ENCODE measurements at places on chromosomes 2 and 18.
A peak's percentile ranks its signal among the peaks of the same experiment; 100 is the strongest.

DNA sequence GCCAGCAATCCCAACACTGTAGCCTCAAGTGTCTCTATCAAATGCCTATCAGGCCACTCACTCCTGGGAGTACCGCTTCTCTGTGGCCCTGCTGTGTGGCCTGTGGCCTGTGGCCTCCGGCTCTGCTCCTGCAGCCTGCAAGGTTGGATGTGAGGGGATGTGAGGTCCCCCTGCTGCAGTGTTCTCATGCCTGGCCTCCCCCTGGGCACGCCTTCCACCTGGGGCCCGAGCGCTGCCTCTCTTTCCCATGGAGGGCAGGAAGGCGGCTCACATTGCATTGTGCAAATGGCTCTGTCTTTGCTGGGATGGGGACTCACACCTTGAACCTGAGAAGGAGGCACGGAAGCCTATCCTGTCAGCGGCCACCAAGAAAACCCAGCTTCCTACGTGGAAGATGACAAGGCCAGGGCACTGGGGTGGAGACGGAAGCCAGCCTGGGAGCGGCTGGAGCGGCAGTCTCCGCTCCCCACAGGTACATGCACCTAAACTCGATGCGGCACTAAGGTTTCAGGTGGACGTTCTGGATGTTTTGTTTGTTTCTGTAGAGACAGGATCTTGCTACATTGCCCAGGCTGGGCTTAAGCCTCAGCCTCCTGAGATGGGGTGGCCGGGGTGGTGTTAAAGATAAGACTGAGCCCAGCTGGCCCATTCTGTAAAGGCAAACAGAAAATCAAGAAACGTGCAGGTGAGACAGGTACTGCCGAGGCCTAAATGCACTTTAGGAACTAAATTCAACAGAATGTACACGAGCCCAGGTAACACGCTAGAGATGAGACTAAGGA, 140.1 kb downstream of the HDAC4 start:
- DNase-seq = no peak

DNA sequence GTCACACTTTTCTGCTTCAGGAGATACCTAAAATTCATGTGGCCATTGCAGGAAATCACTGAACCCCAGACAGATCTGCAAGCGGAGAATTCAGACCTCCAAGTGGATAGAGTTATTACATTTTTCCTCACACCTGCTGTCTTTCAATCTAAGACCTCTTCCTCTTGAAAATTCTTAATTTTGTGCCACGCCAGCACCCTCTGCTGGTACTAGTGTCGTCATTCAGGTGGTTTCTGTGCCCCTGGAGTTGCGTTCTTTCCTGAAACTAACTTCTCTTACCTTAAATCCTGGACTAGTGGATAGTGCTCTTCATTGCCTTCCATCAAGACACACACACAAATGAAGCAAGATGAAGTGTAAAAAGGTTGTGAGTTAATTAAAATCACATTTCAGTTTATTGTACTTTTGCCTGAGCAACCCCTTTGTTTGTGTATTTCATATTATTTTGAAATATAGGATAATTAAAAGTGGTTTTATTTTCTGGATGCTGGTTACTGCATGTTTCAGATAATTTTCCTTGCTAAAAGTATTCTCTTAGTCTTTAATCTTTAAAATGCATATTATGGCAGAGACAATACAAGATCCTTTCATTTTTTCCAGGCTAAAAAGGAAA, 1.6 kb upstream of the DNER start:
- DNase-seq = no peak

DNA sequence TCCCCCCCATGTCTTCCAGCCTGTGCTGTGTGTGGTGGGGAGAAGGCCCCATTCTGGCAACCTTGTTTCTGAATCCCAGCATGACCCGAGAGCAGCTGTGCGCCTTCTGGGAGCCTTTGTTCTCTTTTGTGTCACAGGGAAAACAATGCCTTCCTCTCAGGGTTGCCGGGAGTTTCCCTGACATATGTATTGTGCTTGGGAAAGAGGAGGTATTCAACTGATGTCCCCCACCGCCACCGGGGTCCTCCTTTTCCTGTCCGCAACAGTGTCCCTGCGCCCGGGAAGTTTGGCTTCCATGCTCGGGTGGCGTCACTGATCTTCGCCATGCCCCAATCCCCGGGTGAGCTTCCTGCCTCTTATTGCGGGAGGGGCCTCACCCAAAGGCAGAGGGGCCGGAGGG, 77.5 kb upstream of the ASB18 start:
- DNase-seq = no peak

DNA sequence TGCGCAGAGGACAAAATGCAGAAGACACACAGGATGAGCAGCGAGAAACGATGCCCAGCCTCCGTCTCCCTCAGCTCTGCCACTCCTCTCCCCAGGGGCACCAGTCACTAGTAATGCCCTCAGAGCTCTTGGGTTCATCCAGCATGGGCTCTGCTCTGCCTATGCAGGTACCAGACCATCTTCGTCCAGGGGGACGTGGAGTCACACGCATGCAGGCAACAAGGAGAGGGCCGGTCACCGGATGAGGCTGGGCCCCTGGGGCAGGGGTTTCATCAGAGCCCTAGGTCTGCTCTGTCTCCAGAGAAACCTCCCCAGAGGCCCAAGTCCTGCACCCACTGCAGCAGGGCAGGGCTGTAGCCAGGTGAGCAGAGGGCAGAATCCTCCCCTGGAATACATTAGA, 23.9 kb downstream of the RAB31 start:
- no peak for DNase-seq

DNA sequence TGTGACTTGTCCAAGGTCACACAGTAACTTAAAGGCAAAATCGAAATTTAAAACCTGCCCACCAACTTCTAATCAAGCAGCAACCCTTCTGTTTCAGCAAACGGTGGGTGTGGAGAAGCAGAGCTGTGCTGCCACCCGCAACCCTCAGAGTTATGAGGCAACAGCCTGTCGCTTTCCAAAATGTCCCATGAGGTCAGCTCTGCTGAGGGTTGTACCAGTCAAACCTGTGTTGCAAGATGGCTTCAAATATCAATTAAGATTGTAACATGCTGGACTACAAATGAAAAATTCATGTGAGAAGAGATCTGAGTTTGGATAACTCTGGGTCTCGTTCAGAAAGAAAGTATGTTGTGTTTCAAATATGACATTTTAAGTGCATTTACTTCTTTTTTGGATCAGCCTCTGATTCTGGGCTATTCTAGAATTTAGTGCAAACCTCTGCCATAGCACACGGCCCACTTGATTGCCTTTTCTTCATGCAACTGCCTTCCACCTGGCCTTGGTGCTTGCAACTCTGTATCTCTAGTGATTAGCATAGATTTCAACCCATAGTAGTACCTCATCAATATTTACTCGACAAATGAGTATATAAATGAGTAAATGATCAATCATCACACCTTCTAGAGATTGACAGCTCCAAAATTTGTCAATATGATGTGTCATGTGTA, 69.3 kb downstream of the TIMM21 start:
- DNase-seq = no peak

- DNase-seq = no peak
These were observed 35.5 kb upstream of the CALCRL start for GRCh38 chr2:187483537-187483936.

DNA sequence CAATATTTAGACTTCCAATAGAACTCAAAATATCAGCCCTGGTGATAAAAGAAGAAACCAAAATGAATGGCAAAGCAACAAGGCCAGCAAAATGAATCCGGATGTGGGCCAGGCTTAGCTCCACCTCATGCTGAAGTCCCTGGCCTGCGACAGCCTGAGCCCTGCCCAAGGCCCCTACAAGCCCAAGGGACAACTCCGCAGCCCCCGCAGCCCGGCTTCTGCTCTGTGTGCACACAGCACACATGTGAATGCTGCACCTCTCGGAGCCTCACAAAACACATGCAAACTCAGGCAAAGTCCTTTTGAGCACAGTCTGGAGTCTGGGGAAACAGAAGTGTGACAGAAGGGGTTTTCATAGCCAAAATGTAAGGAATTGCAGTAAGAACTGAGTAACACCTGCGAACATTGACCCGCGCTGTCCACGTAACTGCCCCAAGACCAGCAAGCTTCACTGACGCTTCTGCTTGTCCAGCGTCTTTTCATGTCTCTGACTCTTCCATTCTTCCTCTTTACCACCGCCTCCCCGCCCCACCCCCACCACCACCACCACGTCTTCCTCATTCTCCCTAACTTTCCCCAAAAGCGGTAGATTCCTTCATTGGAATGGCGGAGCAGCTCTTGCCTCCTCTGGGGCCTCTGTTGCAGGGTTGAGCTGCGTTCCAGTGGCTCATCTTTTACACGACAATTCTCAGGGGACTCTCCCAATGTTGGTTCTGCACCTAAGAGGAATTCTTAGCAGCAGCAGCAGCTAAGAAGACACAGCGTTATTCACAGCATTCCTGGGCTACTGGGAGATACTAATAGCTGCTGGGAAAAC, 136.4 kb upstream of the COPS8 start:
- no peak for DNase-seq

GRCh38 chr2:159177357-159177756, 109.1 kb downstream of the WDSUB1 start:
- no peak for DNase-seq

DNA sequence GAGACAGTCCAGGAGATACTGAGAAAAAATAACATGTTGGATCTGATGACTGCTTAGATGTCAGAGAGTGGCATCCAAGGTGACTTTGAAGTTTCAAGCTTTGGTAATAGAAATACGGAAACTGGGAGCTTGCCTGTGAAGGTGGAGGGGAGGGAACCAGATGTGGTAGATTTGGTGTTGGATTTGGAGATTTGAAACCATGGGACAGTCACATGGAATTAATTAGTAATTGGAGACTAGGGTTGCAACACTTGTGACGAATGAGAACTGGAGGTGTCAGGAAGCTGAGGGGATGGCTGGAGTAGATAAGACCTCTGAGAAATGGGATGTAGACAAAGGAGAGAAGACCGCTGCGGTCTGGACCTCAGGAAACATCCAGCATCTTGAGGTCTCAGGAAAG, 46.7 kb downstream of the RPL37A start:
- DNase-seq = no peak

DNA sequence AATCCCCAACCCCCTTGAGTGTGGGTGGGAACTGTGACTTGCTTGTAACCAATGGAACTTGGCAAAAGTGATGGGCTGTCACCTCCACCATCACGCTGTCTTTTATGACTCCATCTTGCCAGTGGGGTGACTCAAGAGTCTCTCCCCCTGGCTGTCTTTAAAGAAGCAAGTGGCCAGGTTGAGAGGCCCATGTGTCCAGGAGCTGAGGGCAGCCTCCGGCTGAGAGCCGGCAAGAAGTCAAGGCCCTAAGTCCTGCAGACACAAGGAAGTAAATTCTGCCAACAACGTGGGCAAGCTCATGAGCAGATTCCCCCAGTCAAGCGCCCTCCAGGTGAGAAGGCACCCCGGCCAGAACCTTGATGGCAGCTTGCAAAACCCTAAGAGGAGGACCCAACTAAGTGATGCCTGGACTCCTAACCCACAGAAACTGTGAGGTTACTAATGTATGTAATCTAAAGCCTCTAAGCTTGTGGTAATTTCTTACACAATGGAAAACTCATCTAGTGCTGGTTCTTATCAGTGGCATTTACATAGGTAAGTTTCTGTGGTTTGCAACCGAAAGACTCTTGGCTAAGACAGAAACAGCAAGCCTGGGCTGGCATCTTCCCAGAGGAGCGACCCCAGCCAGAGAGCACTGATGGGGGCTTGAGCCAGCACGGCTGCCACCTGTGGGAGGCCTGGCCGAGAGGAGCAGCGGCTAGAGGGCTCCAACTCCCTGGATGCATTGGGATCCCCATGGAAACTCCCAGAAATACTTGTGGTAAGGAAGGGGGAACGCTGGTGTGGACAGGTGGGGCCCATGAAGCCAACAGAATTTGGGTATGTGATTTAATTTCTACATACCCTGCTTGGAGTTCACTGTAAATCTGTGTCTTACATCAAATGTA, 49.3 kb downstream of the CIB4 start:
- no peak for DNase-seq

DNA sequence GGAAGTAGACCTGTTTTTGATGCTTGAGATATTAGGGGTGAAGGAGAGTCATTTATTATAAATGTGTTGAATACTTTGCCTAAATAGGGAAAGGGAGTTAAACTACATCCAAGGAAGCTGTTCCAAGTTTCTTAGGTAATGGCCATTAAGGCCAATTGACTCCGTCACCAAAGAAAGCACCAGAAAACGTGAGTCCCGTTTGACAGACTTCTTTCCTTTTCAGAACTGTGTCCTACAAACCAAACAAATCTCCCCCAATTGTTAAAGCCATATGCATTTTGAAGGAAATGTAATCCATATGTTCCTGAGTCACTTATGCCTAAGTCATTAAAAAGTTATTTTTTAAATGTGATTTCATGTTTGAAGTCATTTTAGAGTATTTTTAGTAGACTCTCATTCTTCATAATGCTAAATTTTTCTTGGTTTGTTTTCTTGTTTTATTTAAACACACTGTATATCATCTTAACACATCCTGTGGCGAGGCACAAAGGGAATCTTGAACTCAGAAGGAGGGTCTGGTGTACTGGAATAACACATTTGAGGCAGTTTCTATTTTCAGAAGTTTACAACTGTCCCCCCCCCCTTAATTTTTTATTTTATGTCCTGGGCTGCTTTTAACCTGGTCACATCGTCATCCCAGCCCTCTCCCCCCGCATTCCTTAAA, 133.7 kb downstream of the RHBDD1 start:
- no peak for DNase-seq

DNA sequence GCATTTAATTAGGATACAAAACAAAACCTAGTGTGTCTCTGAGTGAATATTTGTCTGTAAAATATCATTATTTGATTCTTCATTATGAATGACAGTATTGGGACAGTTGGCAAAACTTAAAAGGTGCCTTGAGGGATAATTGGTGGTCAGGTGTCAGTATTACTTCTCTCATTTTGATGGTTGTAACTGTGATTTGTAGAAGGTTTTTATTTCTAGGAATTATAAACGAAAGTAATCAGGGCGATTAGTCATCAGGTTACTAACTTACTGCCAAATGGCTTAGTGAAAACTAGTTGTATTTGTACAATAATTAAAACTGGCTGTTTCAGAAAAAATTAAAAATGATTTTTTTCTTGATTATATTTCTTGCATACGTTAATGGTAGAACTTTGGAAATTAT, 117.6 kb downstream of the BIRC6 start:
- DNase-seq = no peak

DNA sequence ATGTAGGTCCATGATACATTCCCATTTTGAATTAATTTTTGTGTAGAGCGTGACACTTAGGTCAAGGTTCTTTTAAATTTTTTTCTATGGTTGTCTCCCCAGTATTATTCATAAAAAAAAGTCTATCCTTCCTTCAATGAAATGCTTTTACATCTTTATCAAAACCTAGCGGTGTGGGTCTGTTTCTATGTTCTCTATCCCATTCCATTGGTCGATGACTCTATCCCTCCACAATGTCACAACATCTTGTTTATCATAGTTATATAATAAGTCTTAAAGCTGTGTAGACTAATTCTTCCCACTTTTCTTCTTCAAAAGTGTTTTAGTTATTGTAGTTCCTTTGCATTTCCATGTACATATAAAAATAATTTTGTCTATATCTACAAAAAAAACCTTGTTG, 47.2 kb upstream of the GPR17 start:
- no peak for DNase-seq

DNA sequence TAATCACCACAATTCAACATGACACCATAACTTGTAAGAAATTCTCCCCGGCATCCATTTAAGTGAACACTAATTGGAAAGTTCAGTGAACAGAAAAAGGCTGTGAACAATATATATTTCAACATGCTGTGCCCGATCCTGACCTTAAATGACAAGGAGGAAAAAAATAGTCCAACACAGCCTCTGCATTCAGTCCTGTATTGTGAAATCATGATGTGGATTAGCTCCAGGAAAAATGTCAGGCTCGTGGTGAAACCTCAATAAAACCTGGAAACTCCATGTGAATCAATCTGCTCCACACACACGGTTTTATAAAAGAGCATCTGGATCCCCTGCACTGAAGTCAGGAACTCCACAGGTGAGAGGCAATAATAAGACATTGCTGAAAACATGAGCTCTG, 145.4 kb upstream of the SPOPL start:
- DNase-seq = peak; percentile 37

GRCh38 chr2:190572246-190572645, 37.7 kb upstream of the NEMP2 start:
- DNase-seq = no peak

All from AG09319 (cell line).